ENCODE measurements at places on chromosomes 5 and 9. TPM values are rescaled to one million over a fixed set of nuclear protein-coding genes. Genes with fewer than 3 reads are reported as not detected.

OSMR gene
- total RNA-seq, result 0.19 TPM

HMCN2 gene
- 0.26 TPM for total RNA-seq

GLDC gene
- total RNA-seq, result 11.3 TPM

PCAT7 gene
- total RNA-seq, result 13.1 TPM

DNA sequence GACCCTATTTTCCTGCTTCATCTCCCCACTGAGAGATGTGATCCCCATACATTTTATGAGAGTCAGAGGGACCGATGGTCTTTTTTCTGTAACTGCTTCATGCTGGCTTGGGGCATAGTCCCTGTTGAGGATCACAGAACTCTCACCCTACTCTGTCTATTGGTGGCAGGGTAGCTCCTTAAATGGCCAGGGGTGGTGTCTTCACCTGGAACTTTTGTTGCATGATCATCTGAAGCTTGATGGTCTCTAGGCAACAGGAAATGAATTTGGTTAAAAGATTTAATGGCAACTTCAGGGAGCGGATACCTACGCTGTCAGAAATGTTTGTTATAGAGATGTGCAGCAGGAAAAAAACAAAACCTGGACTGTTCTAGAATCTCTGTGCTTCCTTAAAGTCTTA, 87.0 kb upstream of the GLIS3 start:
- DNase-seq, result no peak
- H3K36me3 ChIP-seq, result no peaks in the 10 kb centered on the region
- peaks cover 6% of the 10 kb centered on the region for H3K27me3 ChIP-seq

- H3K27ac ChIP-seq, result no peak overlapping the region
- H3K4me1 ChIP-seq, result no peaks in the 10 kb centered on the region
- no peak overlapping the region for H3K4me3 ChIP-seq
- no peaks in the 10 kb centered on the region for H3K36me3 ChIP-seq
Observed at GRCh38 chr5:145887976-145888574, 15.3 kb upstream of the GRXCR2 start.

DNA sequence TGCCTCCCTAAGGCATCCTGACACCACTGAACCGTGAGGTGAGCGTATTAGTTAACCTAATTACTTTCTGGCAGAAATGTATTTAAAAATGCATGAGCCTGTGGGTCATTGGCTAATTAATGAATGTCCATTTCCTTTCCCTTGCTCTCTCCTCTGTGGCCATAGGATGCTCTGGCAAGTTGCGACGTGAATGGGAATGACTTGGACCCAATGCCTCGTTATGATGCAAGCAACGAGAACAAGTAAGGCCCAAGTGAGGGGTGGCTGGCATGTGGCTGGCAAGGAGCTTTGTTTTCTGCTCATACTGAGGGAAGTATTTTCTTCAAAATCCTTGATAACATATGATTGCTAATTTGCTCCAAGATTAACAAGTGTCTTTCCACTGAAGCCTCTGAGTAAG, 136.3 kb downstream of the PCSK5 start:
- peaks cover 6% of the 10 kb centered on the region for H3K36me3 ChIP-seq
- H3K27me3 ChIP-seq, result peaks cover 5% of the 10 kb centered on the region

DNA sequence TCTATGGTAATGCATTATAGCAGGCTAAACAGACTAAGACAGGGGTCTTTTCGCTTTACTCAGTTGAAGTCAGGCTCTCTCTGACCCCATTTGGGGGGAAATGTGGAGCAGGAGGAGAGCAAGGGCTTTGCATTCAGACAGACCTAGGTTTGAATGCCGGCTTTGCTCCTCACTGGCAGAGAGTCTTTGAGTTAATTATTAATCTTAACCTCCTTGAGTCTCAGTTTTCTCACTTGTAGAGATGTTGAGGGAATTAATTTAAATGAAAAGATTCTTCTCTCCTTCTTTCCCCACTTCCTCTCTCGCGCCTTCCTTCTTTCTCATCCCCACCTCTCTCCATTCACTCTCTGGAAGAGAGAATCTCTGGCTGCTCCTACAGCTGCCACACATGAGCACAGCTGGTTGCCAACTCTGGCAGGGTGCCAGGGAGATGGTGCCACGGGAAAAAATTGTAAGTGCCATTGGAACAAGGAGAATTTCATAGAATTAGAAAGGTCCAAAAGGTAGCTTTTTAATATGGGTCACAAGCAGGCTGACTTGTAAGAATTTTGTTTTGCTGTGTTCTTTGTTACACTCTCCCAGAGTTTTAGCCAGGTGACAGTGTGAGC, 25.2 kb upstream of the GLRA1 start:
- no peak overlapping the region for H3K4me3 ChIP-seq
- DNase-seq, result no peak
- H3K27me3 ChIP-seq, result no peaks in the 10 kb centered on the region
- H3K4me1 ChIP-seq, result peaks cover 22% of the 10 kb centered on the region

DNA sequence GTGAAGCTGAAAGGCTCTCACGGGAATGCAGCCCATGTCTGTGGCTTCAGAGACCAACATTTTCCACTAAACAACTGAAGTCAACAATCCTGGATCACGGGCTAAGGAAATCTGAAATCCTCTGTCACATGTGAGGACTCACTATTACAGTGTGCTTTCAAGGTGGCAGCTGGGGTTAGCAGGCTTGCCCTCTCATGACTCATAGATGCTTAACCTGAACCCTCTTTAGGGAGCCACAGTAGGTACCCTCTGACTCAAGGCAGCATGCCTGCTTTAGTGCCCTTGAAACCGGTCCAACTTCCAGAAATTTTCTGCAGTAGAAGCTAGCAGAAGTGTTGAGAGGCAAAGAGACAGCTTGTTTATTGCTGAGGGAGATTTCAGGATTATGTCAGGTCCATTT, 232.5 kb downstream of the GABRB2 start:
- H3K27ac ChIP-seq, result no peak overlapping the region
- DNase-seq, result no peak
- peaks cover 2% of the 10 kb centered on the region for H3K36me3 ChIP-seq
- H3K4me1 ChIP-seq, result peaks cover 7% of the 10 kb centered on the region
- peaks cover 6% of the 10 kb centered on the region for H3K27me3 ChIP-seq

- no peaks in the 10 kb centered on the region for H3K36me3 ChIP-seq
- H3K4me1 ChIP-seq, result peaks cover 15% of the 10 kb centered on the region
- H3K4me3 ChIP-seq, result no peak overlapping the region
Observed at GRCh38 chr9:121640491-121641223, 10.8 kb upstream of the DAB2IP start.

- H3K27ac ChIP-seq, result peak overlapping the region; percentile 34
- H3K36me3 ChIP-seq, result no peaks in the 10 kb centered on the region
- no peak overlapping the region for H3K4me3 ChIP-seq
- no peak for DNase-seq
- no peaks in the 10 kb centered on the region for H3K27me3 ChIP-seq
Observed at GRCh38 chr9:126953041-126953809, 38.6 kb downstream of the RALGPS1 start.

DNA sequence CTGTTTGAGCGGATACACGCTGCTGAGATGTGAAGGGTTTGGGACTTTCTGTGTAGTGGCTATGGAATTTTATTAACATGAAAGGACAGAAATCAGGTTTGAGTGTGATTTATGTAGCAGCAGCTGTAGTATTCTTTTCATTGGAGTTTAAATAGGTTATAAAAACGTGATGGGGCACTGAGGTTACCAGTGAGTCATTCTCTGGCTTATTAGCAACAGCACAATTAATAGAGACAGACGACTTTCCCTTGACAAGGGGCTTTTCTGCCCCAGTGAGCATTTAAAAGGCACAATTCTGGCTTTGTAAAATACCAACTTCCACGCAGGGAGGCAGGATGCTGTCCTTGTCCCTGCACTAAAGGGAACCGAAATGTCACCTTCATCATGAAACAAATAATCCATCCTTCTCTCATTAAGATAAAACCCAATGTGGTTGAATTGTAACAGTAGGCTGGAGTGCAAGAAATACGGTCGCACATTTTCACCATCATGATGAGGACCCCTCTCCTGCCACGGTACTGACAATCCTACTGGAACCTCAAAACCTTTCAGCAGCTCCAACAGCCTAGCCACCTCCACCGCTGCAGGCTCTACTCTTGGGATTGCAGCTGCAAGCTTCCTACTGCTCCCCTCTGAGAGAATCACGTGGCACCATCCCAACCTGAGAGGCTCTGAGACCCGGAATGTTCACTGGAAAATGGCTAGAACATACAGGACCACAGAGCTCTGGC, 293.9 kb downstream of the IRX1 start:
- DNase-seq, result no peak
- H3K4me3 ChIP-seq, result no peak overlapping the region
- H3K4me1 ChIP-seq, result no peaks in the 10 kb centered on the region
- peaks cover 5% of the 10 kb centered on the region for H3K27me3 ChIP-seq

DNA sequence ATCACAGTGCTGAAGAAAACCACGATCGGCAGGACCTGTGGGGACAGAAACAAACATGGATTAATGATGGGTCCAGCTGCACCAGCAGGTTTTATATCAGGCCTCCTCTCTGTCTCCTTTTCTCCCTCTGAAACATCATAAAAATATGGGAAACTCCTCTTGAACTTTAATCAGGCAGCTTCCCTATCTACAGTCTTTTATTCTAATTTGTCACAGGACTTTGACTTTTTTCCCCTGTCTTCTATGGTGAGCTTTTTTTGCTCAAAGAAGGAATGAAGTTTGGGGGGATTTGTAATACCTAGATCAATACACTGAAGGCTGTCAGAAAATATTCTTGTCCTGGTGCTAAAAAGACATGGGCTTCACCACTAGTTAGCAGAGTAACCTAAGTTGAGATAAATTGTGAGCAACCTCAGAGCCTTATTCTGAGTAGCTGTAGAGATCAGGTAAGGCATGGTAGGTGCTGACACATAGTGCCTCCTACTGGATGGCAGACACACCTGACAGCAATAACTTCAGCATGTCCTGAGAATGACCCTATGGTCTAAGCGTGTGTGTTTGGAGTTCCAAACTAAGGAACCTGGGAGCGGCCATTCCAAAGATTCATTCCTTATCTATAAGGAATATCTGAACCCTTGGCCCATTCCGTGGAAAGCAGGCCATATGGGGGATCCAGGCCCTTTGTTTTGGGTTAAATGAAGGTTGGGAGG, 46.2 kb downstream of the SLC28A3 start:
- no peak overlapping the region for H3K27ac ChIP-seq
- no peaks in the 10 kb centered on the region for H3K36me3 ChIP-seq

DNA sequence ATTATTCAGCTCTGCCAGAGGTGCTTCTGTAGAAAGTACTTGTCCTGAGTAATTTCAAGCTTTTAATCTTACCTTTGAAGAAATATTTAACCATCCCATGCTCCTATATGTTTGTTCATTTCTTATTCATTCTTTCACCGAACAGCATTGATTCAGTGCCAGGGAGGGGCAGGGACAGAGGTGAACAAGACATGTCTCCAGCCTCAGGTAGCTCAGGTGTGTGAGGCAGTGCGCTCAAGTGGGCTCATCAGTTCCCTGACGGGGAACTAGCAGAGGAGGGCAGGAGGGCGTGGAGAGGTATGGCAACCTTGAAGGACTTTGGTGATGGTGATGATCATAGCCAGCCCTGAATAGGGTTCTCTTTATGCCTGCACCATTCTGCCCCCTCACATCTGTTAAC, 25.9 kb downstream of the ERGIC1 start:
- peaks cover 3% of the 10 kb centered on the region for H3K36me3 ChIP-seq
- H3K27me3 ChIP-seq, result no peaks in the 10 kb centered on the region
- DNase-seq, result no peak

DNA sequence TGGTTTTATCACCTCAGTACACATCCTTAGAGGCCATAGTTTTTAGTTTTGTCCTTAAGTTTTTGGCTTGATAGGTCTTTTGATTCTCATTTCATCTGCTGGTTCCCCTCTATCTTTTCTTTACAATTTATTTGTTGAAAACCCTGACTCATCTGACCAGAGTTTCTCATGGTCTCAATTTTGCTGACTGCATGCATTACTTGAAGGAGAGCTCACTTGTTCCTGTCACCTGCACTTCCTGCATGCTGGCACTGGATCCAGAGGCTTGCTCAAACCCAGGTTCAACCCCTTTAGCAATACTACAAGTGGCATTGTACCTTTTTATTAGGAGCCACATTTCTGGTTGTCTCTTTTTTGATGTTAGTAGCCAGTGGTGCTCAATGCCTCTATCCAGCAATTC, 26.7 kb downstream of the FBXO10 start:
- H3K4me3 ChIP-seq, result no peak overlapping the region
- H3K27ac ChIP-seq, result no peak overlapping the region
- H3K36me3 ChIP-seq, result no peaks in the 10 kb centered on the region
- no peaks in the 10 kb centered on the region for H3K4me1 ChIP-seq
- no peak for DNase-seq
- H3K27me3 ChIP-seq, result no peaks in the 10 kb centered on the region

DNA sequence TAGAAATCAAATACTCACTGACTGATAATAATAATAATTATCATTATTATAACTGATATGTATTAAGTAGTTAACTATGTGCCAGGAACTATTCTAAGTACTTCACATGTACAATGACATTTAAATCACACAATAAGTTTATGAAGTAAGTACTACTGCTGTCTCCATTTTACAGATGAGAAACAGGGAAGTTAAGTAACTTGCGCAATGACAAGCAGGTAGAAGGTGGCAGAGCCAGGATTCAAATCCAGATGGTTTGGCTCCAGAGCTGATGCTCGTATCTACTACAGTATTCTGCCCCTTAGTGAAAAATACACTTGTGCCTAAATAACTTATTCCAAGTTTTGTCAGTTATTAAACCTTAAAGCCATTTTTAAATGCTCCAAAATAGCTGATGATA, 217.3 kb downstream of the FBXL17 start:
- no peaks in the 10 kb centered on the region for H3K36me3 ChIP-seq
- H3K27ac ChIP-seq, result no peak overlapping the region
- no peak for DNase-seq
- H3K4me3 ChIP-seq, result no peak overlapping the region

DNA sequence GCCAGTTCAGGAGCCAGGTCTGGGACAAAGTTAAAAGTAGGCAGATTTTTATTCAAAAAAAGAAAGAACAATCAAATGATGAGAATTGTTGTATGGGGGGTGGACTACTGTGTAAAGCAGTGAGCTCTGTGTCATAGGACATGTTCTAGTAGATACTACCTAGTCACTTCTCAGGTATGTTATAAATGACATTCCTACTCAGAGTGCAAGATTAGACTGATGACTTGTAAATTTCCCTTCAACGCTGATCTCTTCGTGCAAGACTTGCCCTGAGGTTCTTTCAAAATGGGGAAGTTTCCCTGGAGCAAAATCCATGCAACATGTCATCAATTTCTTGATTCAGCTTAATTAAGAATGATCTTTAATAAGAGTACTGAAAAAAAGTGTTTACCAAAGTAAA, 175.1 kb downstream of the RORB start:
- no peaks in the 10 kb centered on the region for H3K36me3 ChIP-seq
- H3K27me3 ChIP-seq, result no peaks in the 10 kb centered on the region
- H3K4me3 ChIP-seq, result no peak overlapping the region
- no peak for DNase-seq
- no peak overlapping the region for H3K27ac ChIP-seq
- H3K4me1 ChIP-seq, result no peaks in the 10 kb centered on the region

DNA sequence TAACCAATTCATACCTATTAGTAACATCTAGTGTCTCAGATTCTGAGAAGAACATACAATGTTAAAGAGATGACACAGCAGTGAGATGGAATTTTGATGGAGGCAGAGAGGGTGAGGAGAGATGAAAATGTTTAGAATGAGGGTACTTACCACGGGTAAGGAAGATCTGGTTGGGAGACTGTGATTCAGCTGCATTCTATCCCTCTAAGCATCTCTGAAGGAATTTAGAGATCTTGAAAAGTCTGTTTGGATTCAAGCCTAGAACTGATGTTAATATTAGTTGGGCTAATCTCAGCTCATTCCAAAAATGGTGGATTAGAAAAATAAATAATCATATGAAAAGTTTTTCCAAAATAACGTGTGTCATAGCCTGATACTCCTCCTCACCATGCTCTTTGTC, 191.5 kb upstream of the CLINT1 start:
- H3K27me3 ChIP-seq, result peaks cover 2% of the 10 kb centered on the region
- H3K27ac ChIP-seq, result no peak overlapping the region
- no peak for DNase-seq
- H3K4me3 ChIP-seq, result no peak overlapping the region
- H3K4me1 ChIP-seq, result peaks cover 17% of the 10 kb centered on the region
- no peaks in the 10 kb centered on the region for H3K36me3 ChIP-seq

Measured in progenitor cell of endocrine pancreas (in vitro differentiated cells).